Stimulated activated CD4-positive, alpha-beta T cell treated with anti-CD3 and anti-CD28 coated beads, Interleukin-12 subunit alpha, Interleukin-12 subunit beta, amount 100 ng/mL, for 48 hours (primary cell): ENCODE measurements at places on chromosomes 7 and 10.

- DNase-seq, result no peak
Measured at GRCh38 chr10:6737080-6737641, 157.1 kb upstream of the PRKCQ start.

GRCh38 chr10:20234579-20234978, 418.3 kb downstream of the PLXDC2 start:
- DNase-seq, result no peak

DNA sequence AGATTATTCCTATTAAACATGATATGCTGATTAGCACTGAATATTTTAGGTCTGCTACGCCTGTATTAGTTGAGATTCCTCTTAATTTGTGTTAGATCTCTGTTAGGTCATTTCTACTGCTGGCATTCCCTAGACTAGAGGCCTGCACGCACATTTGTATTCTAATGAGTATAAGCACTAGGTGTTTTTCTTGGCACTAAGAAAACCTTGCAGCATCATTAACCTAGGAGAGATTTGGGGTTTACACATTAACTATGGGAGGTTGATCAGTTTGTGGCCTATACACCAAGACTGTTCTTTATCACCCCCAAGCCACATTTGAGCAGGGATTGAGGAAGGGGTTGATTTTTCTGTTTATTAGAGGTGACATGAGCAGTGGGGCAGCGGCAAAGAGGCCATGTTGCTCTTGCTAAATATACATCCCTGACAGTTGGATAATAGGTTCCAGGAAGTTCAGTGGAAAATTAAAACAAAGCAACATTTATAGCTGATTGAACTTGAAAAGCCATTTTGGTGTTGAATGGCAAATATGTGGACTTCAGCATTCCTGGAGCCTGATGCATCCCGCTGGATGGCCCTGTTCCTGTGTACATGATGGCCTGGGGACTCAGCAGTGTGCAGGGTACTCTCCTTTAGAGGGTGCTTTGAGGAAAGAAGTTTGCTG, 65.2 kb downstream of the GBF1 start:
- DNase-seq, result no peak

DNA sequence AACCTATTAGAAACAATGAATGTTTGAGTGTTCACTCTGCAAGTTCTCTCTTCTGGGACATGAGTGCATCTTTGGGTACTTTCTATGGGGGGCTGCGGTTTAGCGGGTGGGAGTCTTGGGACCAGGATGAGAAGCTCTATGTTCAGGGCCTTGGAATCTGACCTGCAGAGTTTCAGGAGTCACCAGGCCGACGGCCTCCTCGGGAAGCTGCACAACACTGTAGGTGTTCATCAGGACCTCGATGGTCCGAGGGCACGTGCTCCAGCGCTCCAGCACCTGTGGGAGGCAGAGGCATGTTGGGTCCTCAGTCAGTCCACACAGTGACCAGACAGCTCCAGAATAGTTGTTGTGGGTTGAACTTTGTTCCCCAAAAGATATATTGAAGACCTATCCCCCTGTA, 8.9 kb upstream of the GBX1 start:
- DNase-seq, result no peak

- no peak for DNase-seq
Measured at GRCh38 chr10:84521468-84521867, 193.1 kb downstream of the CCSER2 start.

DNA sequence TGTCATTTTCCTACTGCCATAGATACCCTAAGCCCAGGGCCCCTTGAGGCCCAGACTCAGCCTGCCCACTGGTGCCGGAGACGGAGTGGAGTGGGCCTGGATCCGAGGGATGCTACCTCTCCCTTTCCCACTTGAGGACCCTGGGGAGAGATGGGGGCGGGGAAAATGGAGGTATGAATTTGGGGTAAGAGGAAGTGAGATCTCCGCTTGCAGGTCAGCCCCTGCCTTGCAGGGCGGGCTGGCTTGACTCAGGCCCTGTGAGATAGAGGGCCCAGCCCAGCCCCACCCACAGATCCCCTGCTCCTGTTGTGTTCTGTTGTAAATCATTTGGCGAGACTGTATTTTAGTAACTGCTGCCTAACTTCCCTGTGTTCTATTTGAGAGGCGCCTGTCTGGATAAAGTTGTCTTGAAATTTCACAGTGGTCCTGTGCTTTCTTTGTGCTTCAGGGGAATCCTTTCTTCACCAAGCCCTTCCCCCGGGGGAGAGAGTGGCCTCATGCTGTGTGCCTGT, 13.2 kb downstream of the YKT6 start:
- no peak for DNase-seq

- no peak for DNase-seq
Measured at GRCh38 chr10:109968953-109969759, 38.6 kb upstream of the ADD3 start.

- DNase-seq, result no peak
Measured at GRCh38 chr10:49325131-49325915, 26.4 kb downstream of the C10orf71 start.

- DNase-seq, result no peak
Measured at GRCh38 chr7:81155654-81156373, 237.0 kb upstream of the SEMA3C start.

DNA sequence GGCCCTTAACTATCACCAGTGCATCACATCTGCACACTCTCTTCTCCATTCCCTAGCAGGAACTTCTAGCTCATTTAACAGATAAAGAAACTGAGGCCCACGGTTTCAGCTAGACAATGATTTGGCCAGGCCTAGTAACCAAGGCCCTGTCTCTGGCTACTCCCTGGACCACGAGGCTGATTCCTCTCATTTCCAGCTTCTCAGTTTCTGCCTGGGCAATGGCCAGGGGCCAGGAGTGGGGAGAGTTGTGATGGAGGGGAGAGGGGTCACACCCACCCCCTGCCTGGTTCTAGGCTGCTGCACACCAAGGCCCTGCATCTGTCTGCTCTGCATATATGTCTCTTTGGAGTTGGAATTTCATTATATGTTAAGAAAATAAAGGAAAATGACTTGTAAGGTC, 13.5 kb downstream of the AQP1 start:
- DNase-seq, result no peak

DNA sequence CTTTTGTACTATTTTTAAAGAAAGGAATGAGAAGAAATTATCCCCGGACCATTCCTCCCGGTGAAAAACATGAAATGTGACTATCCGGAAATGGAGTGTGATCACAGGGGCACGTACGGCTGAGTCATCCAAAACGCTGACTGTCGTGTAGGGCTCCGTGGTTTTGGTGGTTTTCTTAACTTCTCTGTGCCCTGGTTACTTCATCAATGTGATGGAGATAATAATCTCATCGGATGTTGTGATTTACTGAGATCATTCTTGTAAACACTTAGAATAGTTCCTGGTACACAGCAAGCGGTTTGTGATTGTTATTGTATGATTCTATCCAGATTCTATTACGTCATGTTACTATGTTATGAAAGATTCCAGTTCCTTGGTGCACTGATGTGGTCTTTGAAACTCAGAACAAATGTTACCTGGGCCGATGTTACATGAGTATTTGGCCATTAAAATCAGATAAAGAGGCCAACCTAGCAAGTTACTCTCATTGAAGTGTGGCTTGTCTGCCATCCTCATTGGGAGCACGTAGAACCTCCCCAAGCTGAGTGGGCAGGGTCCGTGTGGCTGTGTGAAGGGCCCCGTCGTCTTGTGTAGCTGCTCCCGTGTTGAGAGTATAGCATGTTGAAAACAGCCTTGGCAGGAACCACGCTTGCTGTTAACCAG, 99.5 kb downstream of the CAMK1D start:
- DNase-seq, result peak; percentile 62

DNA sequence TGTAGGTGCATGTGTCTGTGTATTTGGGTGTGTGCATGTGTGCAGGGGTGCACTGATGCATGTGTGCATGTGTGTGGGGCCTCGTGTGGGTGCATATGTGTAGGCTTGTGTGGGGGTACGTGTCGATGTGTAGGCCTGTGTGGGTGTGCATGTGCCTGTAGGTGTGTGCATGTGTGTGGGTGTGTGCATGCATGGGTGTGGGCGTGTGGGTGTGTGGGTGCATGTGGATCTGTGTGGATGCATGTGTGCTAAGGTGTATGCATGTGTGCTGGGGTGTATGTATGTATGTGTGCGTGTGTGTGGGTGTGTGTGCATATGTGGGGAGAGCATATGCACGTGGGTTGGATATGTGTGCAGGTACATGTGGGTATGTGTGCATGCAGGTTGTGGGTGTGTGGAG, 73.2 kb downstream of the NKX6-2 start:
- no peak for DNase-seq

GRCh38 chr7:25922296-25922695, 229.7 kb upstream of the NFE2L3 start:
- DNase-seq, result no peak

DNA sequence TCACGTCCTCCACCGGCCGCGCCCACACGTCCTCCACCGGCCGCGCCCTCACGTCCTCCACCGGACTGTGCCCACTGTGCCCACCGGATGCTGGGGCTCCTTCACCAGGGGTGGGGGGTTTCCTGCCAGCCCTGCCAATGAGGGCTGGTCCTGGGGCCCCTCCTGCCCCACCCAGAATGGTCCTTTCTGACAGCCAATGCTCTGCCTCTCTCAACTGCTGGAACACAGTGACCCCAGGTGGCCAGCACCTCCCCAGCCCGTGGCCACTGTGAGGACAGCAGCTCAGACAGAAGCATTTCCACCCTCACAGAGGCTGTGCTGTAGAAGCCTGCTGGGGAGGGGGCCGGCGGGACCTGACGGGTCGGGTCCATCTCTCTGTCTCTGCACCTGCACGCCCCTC, 90.1 kb upstream of the DNAAF5 start:
- DNase-seq, result no peak

DNA sequence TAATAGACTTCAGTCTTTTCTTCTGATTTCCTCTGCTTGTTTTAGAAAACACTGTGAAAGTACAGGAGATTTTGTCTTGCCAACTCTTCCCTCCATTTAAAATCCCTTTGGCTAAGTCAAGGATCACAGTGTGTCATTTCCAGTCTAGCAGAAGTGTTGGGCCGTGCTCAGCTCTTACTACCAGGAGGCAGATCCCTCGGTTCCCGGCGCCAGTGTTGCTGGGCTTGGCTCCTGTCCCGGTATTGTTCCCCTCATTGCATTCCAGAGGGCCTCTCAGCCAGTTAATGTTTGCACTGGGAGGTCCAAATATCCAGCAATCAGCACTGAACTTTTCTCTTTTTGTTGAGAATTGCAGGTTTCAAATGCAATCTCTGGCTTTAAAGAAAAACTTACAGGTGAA, 612.1 kb upstream of the MGMT start:
- DNase-seq, result no peak

DNA sequence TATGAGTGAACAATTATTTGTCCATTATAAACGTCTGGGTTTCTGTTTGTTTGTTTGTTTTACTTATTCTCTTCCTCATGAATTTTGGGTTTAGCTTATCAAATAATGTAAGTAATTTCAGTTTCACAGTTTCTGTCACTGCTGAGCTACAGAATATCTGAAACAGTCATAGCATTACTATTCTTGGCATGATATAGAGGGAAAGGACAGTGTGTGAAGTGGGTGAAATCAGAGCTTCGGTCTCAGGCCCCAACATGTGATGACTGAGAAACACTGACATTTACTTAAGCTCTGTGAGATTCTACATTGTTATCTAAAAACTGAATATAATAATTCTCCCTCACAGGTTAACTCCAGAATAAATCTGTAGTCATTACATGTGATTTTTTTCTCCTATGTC, 8.8 kb upstream of the OR6V1 start:
- DNase-seq, result no peak

DNA sequence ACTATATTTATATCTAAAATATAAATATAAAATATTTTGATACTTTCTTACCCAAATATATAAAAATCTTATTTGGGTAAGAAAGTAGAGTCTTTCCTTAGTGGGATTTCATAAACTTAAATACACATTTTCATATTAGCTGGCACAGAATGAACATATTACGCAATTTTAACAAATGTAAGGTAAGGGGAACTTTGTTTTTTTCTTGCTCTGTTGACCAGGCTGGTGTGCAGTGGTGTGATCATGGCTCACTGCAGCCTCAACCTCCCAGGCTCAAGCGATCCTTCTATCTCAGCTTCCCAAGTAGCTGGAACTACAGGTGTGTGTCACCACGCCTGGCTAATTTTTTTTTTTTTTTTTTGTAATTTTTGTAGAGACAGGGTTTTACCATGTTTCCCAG, 18.3 kb downstream of the CYP26A1 start:
- no peak for DNase-seq

- DNase-seq, result no peak
Measured at GRCh38 chr7:117728890-117729624, 144.2 kb downstream of the CTTNBP2 start.

DNA sequence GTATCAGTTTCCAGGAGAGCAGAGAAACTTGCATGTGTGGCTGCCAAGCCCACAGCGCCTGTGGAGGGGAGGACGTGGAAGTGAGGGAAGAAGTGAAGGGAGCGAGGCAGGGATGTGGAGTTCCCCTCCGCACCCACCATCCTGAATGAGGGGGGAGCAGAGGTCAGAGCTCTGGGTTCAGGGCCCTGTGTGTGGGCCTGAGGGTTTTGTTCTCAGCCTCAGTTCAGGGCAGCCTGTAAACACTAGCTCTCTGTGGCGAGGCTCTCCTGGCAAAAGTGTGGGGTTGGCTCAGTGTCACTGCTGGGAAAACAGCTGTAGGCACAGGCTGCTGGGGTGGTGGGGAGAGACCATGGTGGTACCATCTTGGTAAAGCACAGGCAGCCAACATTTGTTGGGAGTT, 108.4 kb downstream of the C10orf105 start:
- DNase-seq, result no peak

DNA sequence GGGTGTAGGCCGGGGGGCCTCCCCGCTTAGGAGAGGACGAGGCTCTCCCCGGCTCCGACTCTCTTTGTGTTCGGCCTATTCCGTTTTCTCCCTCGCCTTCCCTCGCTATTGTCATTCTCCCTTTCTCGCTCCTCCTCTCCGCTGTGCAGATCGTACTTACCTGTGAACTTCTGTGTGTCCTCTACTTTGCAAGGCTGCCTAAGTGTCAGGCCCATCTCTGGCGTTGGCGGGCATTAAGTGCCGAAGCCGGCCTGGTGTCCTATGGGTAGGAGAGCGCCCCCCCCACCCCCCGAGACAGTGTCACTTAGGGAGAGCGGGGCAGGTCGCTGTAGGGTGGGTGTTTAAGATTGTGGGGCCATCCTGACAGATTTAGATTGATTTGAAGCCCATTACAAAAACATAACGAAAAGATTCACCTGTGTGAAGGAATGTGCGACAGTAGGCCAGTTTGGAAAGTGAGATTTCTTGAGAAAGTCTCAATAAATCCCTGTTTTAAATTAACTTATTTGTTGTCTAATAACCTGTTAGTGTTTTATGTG, 579 bp downstream of the RBM33 start:
- DNase-seq, result peak; percentile 22

DNA sequence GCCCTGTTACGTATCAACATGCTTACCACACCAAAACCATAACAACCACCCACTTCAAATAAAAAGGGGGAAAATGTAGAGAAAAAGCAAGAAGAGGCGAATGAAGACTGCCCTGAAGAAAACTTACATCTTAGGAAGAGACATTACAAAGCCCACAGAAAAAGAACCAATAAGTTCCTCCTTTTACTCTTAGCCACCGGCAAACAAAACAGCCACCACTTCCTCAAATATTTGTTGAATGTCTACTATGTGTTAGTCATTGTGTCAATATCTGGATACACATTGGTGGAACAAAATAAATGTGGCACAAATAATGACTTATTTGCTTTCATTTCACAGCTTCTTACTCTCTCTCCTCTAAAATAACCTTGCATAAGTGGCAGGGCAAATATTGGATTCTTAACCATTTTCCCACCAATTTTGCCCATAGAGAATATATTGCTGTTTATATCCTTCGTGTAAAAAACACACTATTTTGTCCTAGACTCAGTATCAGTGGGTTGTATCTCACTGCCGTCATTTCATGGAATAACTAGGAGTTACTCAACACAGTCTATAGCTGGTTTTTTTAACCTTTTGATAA, 106.8 kb downstream of the ANK3 start:
- DNase-seq, result no peak
